Epithelial cell of proximal tubule (primary cell): ENCODE measurements at places on chromosomes 7 and 10.

DNA sequence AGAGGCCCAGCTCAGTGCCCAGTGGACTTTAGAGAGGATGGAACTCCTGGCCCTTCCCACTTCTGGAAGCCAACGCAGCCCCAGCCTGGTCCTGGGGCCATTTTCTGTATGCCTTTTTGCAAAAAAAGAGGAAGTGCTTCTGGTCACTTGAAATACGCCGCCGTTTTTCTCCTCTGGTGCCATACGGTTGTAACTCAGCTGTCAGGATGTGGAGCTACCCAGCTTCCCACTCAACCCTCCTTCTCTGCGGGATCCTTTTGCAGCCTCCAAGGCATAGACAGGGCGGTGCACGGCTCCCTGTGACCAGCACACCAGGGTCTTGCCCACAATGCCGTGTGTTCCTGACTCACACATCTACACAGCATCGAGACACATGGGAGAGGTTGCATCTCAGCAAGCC is 369.6 kb downstream of the TCERG1L start:
- DNase-seq: no peak

DNA sequence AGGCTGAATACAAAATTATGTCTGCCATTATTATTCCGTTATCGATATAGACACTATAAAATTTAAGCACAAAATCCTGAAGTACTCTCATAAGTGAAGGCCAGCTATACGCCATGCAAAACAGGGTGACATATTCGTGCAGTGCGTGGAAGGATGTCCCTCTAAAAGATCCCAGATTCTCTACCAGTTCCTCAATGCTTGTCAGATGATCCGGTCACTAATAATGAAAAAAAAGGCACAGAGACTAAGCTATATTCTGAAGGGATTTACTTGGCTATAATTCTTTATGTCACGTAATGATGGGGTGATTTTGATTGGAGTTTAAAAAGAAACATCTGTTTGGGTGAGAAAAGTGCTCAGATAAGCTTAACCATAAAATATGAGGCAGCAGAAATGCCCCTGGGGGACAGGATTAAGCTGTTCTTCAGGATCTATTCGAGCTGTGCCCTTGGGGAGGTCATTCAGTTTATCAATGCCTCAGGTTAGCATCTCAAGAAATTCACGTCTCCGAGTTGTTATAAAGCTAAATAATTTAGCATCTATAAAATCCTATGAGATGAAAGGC is 229.7 kb upstream of the PITRM1 start:
- no peak for DNase-seq

GRCh38 chr7:5388273-5388901 is 35.2 kb downstream of the TNRC18 start:
- DNase-seq: no peak

DNA sequence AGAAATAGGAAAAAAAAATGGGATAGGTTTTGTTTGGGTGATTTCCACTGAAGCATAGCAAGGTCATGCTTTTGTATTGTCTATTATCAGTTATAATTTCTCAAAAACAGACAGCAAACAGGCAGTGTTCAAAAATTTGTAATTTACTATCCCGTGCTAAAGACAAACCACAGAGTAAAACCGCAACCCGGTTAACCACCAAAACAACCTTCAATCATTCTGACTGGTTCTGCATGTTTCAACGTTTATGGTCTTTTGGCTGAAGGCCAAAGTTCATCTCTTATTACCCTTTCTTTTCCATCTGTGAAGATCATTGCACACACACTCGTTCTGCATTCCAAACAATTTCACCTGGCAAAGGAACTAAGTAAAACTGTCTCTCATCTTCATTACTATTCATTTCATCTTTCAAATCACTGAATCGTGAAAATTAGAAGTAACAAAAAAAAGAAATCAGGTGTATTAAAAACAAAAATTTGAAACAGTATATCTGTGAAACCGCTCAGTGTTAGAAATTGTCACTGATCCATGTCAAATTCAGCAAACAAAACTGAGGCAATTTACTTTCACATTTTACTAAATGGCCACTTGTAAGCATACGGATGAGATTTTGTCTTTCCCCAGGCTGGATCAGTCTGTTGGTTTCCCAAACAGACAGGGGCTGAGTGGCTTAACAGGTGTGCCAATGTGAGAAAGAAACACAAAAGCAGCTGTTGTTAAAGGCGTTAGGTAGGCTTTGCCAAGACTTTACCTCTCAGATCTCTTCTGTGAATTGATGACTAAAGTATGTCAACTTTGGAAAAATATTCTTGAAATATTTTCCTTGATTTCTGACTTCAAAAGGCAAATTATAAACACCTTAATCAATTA is 539.6 kb downstream of the CNTNAP2 start:
- no peak for DNase-seq

DNA sequence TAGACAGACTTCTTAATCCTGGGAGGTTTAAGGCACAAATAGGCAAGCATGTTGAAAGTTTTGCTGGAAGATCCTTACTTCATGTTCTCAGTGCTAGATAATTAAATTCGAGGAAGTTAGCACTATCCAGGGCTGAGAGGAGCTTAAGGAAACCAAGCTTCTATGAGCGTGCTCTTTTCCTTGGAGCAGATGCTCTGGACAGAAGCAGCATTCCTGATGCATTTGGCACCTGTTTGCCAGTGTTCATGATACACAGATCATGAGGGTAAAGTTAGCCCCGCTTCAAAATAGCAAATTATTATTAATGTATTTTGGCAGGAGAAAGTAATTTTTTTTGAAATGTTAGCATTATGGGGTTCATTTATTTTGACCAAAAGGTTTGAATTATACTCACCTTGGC is 9.4 kb downstream of the HDAC9 start:
- DNase-seq: no peak

- DNase-seq: no peak
Observed at GRCh38 chr10:130901311-130902165, 410.0 kb downstream of the TCERG1L start.

DNA sequence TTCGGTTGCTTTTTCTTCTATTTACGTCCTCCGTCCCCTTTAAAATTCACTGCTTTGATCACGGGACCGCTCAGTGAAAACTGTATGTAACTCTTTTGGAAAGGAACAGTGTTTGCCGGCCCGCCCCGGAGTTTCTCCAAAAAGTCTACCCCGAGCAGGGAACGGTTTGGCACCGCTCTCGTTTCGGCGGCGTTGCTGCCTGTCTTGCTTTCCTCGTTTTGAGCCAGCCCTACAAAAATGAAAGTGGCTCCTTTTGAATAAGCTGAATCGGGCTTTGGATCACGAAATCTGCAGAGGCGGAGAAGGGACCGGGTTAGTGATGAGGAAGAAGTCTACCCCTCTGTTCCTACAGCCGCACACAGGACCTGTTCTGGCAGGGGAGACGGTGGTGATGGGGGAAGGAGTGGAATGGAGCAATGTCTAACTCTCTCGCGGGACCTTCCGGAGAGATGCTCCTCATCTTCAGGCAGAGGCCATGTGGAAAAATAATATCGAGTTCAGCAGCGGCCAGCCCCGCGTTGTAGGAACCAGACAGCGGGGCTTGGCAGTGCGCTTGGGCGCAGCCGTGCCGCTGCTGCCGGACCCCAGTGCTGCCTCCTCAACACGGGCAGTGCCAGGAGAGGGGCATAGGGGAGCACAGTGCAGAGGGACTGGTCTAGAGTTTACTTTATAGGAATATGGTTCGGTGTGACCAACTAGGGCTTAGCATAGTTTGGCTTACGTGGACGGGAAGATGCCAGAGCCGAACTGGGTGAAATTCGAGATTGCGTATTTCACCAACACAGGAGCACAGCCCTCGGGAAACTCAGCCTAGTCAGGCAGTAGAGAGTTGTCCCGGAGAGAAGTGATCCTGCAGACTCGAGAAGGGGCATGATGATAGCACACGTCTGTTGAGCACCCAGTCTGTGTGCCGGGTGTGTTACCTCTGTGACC is 1.4 kb downstream of the HTRA1 start:
- no peak for DNase-seq

DNA sequence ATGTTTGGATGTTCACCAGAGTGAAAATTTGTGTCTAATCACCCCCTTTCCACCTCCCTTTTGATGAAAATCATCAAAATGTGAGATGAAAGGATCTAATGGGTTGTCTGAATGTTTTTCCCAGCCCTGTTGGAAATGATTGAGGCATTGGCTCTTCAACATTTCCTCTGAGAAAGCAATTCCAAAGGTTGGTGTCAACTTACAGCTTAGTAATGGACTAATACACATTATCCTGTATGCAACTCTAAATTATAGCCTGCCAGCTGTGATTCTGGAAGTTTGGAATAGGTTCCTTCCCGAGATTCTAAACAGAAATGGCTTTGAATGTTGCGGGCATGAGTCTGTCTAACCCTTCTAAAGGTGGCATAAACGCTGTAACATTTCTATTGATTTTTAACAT is 152.9 kb downstream of the DYNC1I1 start:
- DNase-seq: no peak

DNA sequence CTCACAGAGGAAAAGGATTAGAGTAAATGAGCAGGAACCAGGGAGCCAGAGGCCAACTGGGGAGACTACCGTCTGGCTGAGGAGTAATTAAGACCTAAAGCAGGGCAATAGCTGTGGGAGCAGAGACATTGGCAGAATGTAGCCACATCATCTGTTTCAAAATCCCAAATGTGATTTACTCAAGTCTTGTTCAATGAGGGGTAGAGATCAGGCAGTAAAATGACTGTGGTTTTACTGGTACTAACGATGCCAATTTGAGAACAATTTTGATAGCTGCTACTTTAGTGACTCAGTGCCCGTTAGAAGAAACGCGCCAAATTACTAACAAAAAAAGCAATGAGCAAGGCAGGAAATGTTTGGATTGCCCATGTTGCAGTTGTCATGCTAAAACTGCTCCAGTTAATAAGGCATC is 12.7 kb upstream of the MIOS start:
- DNase-seq: peak; percentile 44

- DNase-seq: no peak
Observed at GRCh38 chr7:98949336-98950044, 71.2 kb downstream of the TRRAP start.

DNA sequence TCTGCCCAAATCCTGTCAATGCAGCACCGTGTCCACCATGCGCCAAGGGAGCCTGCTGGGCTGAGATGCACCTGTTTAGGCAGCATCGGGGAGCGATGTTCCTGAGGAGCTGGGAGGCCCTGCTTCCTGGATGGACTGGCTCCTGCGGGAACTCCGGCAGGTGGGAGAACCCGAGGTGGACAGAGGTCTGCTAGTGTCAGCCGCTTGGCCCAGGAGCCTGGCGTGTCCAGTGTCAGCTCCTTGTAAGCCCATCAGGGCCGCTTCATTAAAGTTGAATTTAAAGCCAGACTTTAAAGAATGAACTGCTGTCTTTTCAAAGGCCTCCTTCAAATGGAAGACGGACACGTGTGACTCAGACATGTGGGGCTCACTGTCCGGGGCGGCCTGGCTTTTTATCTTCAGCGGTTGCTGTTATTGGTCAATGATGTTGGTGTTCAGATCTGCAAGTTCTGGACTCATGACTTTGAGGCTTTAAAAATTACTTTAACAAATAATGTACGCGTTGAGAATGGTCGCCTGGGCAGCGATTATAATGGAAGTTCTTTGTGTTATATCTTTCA is 422.5 kb downstream of the DNAJB6 start:
- DNase-seq: no peak

DNA sequence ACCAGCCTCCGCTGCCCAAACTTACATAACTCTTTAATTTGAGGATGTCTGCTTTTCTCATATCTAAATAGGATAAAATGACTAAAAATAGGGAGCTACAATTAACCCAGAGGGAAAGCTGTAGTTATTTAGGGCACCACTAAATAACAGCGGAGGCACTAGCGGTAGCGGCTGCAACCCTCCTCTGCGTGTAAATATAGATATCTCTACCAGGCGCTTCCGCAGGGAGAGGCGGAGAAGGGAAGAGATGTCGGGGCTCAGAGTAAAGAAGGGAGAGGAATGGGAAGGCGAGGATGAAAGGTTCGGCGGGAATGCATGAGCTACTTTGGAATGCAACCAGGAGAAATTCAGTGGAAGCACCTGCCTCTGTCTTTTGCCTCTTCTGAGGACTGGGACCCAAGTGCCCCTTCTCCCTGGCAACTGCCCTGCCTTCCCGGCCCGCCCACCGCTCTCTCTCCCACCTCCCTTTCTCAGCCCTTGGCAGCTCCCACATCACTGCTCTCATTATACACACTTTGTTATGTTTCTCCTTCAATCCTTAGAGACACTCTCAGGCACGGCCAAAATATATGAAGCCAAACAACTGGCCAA is 698.3 kb downstream of the PARD3 start:
- DNase-seq: no peak

GRCh38 chr7:128203710-128204214 is 37.3 kb upstream of the LEP start:
- DNase-seq: no peak

DNA sequence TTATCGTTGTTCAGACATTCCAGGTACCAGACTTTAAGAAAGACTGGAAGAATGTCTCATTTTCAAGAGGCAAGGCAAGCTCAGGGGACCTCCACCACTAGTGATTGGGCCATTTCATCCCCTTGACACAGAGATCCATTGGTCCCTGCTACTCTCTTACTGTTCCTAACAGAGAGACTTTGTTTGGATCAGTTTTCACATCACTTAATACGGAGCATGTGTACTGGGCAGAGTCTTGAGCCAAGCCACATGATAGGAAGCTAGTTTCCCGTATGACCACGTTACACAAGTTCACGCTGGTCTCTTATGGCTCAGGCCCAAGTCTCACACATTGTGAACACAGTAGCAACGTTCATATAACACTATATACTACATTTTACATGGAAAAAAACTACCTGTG is 269.9 kb downstream of the BAMBI start:
- DNase-seq: no peak

DNA sequence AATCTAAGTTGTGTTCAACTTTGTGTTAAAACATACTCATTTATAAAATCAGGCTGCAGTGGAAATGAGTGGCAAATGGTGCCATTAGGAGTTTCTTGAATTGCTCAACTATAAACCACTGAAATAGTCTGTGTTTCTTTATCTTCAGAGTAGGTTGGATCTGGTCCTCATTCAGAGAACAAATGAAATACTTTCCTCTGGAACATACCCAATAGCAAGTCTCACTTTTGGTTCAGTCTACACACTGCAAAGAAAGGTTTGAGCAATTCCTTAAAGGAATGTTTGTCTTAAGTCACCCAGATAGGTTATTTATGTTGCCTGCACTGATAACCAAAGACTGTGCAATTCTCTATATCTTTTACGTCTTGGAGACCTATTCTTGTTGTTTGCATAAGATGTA is 62.5 kb downstream of the ABCB4 start:
- DNase-seq: no peak

GRCh38 chr10:31484431-31485135 is 165.6 kb downstream of the ZEB1 start:
- no peak for DNase-seq

DNA sequence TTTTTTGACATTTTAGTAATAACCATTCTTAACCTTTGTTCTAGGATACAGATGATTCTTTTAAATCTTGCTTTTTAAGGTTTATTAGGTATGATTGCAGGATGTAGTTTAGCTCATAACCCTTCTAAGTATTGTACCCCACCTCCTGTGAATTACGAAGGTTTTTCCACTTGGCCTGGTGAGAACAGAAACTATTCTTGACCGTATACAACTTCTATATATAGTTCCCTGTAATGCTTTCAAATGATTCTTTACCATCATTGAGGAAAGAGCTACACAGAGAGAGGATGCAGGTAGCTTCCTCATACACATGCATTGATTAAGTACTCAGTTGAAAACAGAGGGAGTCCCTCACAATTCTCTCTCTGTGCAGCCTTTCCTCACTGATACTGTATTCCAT is 86.3 kb downstream of the PALS2 start:
- DNase-seq: no peak

- no peak for DNase-seq
Observed at GRCh38 chr10:50522908-50523307, 100.8 kb downstream of the SGMS1 start.
